ENCODE measurements at places on chromosomes 6 and 20. TPM values are rescaled to one million over a fixed set of nuclear protein-coding genes. Genes with fewer than 3 reads are reported as not detected.

DNA sequence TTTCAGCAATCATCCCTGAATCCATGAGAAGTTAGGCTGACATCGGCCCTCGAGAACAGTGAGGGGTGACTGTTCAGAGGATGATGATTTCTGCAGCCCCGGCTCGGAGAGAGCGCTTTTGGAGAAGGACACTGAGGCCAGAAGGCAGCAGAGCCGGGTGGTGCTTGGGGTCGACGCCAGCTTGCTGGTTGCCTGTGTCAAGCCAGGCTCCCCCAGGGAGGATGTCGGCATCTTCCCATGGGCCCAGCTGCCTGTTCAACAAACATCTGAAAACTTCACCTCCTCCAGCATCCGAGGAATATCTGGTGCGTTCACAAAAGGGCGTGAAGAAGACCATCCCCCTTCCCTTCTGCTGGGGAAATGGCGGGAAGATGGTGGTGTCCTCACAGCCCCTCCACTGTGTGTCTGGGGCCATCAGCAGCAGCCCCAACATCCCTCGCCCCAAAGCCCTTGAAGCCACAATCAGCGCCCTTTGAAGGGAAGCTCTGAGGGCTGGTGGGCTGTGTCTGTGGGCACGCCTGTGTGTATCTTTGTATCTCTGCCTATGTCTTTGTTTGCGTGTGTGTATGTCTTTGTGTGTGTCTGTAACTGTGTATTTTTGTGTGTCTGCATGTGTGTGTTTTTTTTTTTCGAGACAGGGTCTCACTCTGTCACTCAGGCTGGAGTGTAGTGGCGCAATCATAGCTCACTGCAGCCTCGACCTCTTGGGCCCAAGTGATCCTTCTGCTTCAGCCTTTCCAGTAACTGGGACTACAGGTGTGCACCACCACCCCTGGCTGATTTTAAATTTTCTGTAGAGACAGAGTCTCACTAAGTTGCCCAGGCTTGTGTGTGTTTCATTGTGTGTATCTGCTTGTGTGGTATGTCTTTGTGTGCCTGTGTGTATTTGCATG lies 97.9 kb downstream of the SULF2 start:
- no peaks in the 10 kb centered on the region for H3K36me3 ChIP-seq
- no peaks in the 10 kb centered on the region for H3K27me3 ChIP-seq

DNA sequence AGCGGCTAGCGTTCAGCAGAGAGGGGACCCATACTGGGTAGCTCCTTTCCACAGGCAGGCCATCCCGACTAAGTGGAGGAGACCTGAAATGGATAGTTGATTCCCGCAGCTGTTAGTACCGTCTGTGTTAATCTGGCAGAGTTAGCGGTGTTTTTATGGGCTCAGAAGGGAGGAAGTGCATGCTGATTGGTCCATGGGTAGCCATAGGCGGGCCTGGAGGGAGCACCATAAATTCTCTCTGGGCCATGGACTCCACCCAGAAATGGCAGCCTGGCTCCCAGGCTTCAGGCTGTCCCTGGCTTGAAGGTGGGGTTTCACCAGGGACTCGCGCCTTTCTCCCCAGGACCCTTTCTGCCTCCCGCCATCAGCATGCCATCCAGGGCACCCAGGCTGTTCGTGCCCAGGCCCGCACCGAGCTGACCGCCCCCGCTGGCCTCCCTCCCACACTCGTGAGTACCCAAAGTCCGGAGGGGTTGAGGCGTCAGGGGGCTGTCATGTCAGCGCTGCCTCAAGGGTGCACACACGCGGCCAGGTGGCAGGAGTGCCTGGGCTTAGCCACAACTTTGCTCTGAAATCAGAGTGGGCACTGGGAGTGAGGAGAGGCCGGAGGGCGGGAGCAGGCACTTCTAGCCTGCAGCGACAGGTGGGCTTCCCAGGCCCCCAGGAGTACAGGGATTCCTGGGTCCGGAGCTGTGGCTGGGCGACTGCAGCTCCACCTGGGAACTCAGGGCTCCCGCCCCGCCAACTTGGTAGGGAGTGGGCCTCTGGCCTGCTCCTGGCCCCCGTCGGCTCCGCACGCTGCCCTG lies 694.3 kb upstream of the FLRT3 start:
- H3K27me3 ChIP-seq, result no peaks in the 10 kb centered on the region
- ATAC-seq, result peak; percentile 24
- no peak overlapping the region for H3K4me3 ChIP-seq
- no peaks in the 10 kb centered on the region for H3K36me3 ChIP-seq
- no peak overlapping the region for H3K27ac ChIP-seq

DNA sequence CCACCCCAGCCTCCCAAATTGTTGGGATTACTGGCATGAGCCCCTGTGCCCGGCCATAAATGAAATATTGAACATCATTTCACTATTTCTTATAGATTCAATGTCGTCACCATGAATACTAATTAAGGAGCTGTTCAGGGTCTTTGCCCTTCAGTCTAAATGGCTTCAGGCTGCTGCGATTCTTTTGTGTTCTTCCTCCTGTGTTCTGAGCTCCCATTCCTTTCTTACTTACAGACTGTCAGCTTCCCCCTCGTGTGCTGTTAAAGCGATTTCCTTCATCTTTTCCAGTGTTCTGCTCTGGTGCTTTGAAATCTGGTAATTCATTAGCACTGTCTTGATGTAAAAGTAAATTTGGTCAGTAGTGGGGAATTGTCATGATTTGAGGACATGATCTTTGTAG lies 63.3 kb upstream of the PRDM1 start:
- H3K4me1 ChIP-seq, result no peaks in the 10 kb centered on the region
- H3K27me3 ChIP-seq, result peaks cover 20% of the 10 kb centered on the region
- H3K36me3 ChIP-seq, result no peaks in the 10 kb centered on the region
- H3K4me3 ChIP-seq, result no peak overlapping the region
- no peak for ATAC-seq

DNA sequence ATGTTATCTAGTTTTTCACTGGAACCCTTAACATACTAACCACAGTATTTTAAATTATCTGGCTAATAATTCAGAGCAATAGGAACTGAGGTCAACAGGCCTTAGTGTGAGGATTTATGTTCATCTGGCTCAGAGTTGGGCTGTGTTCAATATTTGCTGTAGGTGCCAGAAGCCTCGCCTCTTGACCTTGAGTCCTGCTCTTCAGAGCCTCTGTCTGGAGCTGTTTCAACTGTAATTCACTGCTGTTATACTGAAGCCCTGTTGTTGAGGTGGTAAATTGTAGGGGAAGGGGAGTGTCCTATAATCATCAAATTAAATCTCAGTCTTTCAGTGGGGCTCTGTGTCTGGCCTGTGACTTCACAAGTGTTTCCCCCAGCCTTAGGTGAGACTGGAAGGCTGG lies 184.4 kb downstream of the CDH26 start:
- no peaks in the 10 kb centered on the region for H3K27me3 ChIP-seq
- peaks cover 5% of the 10 kb centered on the region for H3K4me1 ChIP-seq

GRCh38 chr20:40160097-40160550 lies 528.9 kb downstream of the MAFB start:
- H3K4me1 ChIP-seq, result no peaks in the 10 kb centered on the region
- H3K27me3 ChIP-seq, result no peaks in the 10 kb centered on the region
- H3K4me3 ChIP-seq, result no peak overlapping the region
- no peaks in the 10 kb centered on the region for H3K36me3 ChIP-seq
- peak; percentile 60 for ATAC-seq

DNA sequence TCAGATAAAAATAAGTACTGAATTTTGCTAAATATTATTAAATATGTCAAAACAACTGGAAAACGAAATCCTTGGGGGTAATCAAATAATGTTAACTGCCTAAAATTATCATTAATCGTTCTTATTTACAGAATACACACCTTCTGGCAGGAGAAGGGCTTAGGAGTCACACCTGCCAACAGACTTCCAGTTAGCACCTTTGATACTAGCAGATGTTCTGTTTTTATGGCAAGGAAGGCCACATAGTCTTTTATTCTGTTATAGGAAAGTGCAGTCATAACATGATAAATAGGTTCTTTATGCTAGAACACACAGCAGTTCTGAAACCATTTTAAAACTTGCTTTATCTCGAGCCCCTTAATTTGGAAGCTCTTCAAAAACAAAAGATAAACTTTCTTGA lies 464.1 kb downstream of the UTRN start:
- H3K27me3 ChIP-seq, result no peaks in the 10 kb centered on the region
- H3K36me3 ChIP-seq, result no peaks in the 10 kb centered on the region
- peaks cover 9% of the 10 kb centered on the region for H3K4me1 ChIP-seq
- no peak overlapping the region for H3K27ac ChIP-seq
- no peak overlapping the region for H3K4me3 ChIP-seq
- ATAC-seq, result no peak

Gene RHAG
- 0.94 TPM for total RNA-seq

All from gastroesophageal sphincter (tissue), 4 donors.